ENCODE measurements at places on chromosomes 4 and X.

DNA sequence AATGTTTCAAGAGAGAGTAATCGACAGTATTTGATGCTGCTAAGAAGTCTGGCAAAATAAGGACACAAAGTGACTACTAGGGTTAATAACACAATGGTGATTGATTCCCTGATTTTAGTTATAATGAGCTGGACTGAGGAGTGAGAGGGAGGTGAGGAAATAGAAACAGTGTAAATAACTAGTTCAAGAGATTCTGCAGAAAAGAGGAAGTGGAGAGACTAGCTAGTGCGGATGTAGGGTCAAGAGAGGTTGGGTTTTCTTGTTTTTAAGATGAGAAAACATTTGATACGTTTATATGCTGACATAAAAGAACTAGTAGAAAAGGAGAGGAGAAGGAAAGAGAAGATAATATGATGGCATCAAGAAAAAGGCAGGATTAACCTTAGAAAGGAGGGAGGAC is 12.2 kb upstream of the TRPC5 start:
- no peak for DNase-seq

DNA sequence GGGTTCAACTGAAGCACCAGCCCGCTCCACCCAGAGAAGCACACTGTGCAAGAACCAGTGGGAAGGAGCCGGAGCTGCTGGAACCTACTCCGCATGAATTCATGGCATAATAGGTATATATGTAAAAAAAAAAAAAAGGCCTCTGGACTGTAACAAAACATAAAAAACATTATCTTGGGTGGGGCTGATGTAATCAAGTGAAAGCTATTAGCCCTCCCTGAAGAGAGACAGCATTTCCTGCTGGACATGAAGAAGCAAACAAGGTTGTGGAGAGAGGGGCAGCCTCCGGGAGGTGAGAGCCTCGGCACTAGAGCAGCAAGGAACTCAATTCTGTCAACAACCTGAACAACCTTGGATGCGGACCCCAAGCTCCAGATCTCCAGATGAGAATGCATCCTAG is 50.7 kb downstream of the PLAC1 start:
- no peak for DNase-seq

DNA sequence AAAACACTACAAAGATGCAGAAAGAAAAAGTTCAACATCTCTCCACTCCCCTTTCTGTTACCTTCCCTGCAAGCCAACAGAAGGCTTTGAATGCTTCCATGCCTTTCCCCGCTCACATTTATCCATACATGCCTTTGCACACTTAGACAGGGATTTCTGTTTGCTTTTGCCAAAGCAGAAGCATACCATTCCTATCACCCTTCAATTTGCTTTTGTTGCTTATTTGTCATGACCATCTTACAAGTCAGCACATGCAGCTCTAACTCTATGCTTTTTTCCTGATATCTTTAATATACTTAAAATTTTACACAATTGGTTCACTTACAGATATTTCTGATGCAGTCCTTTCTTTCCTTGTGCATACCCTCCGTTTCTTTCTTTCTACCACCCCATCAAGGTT is 169.6 kb downstream of the CORIN start:
- DNase-seq: no peak

DNA sequence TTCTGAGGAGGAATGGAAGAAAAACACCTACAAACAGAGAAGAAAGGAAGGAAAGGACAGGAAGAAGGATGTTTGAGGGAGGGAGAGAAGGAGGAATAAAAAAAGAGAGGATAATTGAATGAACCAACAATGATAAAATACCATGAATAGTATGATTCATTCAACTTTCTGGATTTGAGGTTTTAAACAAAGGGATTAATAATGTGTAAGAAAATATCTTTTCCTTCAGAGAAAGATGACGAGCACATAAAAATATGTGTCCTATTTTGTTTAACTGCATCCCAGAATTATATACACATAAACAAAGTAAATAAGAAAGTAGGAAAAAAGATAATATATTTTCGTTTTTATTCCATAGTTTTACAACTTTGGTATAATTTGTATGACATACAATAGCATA is 1380.4 kb downstream of the STIM2 start:
- no peak for DNase-seq

GRCh38 chr4:18608908-18609533 is 587.5 kb upstream of the LCORL start:
- DNase-seq: no peak

DNA sequence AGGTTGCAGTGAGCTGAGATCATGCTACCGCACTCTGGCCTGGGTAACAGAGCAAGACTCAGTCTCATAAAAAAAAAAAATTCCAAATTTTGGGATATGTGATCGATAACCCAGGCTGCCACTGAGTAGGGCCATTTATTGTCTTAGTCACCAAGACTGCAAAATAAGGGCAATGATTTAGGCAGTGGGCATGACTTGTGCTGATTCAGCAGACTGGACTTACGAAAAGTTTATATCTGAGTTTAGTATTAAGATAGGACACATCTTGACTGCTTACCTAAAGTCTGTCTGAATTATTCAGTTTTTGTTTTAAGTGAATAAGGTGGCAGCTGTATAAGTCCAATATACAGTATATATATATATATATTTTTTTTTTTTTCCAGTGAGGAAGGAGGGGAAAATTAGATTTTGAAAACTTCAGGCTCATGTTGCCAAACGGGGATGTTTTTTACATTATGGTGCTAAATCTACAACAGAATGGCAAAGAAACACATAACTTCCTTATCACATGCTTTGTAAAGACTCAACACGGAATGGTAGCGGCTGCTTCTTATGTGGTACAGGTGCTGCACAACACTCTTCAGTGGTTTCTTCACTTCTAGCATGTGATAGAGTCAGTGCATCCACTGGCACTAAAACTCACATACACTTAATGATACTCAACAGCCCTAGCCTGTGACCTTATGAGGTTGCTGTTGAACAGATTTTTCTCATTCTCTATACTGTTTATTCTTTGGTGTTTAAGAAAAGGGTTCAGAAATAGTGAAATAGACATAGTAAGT is 6.5 kb downstream of the TEX13D start:
- no peak for DNase-seq

- no peak for DNase-seq
These were observed 462.0 kb downstream of the GABRG1 start for GRCh38 chr4:45661893-45662292.

DNA sequence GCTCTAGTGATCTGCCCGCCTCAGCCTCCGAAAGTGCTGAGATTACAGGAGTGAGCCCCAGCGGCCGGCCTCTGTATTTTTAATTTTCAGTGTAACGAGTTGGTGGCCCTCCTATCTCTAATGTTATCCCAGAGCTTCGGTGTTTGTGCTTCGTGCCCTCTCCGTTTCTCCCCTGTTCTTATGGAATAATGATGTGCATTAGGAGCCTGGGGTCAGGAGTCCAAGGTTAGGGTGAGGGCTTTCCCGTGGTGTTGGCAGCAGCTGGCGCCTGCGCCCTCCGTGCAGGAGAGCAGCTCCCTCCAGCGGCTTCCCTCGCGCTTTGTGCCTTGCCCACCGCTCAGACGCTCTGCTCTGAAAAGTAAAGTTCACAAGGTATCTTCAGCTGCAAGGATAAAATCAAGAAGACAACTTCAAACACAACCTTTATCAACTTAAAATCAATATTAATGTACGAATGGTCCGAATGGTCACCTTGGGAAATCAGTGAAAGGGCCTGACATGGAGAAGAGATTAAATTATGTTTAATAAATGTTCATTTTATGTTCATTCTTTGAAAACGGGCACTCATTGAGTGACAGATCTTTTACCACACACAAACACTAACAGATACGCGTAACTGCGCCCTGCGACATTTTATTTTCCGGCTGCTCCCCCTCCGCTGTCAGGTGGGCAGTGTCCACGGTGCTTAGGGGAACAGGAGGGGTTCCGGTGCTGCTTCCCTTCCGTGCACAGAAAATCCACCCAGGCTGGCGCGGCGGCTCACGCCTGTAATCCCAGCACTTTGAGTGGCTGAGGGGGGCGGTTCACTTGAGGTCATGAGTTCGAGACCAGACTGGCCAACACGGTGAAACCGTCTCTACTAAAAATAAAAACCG is 62.4 kb downstream of the TRAPPC11 start:
- DNase-seq: no peak

DNA sequence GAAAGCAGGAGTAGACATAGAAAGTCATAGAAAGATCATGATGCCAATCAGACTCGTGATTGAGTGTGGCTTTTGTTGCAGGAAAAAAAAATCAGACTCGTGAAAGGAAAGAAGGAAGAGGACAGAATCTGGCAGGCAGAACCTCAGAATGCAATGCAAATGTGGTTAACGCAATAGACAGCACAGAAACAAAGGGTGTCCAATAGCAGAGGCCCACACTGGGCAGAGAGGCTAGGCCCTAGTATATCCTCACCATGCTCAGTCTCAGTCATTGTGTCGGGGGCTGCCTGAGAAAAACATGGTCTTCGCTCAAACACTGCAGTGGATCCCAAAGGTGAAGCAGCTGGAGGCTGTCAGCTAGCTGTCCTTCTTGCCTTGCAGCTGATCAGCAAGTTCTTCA is 102.8 kb upstream of the MAOA start:
- no peak for DNase-seq

- DNase-seq: no peak
These were observed 60.8 kb downstream of the REPS2 start for GRCh38 chrX:17007134-17007768.

- no peak for DNase-seq
These were observed 72.3 kb upstream of the ADGRG2 start for GRCh38 chrX:19194285-19195242.

DNA sequence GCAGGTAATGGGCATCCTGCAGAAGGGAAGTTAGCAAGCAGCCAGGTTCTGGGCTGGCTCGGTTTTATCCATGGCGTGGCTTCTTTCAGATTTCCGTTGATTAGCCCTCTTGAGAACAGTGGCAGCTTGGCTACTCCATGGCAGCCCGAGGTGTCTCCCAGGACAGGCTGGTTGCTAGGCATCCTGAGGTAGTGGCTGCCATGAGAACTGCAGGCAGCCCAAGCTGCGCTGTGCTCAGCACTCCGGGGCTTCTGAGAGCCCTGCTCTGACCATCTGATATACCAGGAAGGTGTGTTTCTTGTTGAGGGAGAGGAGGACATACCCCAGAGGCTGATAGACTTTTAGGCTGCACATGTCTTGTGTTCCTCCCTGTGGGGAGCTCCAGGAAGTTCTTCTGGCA is 253.4 kb upstream of the CASK start:
- no peak for DNase-seq

DNA sequence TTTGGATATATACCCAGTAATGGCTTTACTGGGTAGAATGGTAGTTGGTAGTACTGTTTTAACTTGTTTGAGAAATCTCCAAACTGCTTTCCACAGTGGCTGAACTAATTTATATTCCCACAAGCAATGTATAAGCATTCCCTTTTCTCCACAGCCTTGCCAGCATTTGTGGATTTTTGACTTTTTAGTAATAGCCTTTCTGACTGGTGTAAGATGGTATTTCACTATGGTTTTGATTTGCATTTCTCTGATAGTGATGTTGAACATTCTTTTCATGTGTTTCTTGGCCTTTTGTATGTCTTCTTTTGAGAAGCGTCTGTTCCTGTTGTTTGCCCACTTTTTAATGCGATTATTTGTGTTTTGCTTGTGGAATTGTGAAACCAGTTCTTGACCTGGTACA is 290.5 kb downstream of the BMPR1B start:
- no peak for DNase-seq

DNA sequence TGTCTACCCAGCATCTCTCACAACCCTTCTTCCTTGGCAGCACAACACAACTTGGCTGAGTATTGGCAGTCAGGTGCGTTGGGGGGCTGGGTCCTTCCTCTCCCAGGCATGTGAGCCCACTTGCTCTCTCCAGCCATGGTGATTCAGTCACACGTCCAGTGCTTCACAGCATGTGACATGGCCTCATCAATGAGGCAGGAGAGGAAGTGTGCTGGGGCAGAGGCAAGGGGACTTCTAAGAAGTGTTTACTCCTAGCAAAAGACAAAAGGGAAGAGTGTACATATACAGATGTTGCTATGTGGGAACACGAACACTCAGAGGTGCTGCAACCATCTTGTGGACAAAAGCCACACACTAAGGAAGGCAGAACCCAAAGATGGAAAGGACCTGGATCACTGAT is 380.8 kb downstream of the FBXW7 start:
- no peak for DNase-seq

All from tibial artery (tissue), 4 donors.